ENCODE measurements at places on chromosomes 6 and 20.

DNA sequence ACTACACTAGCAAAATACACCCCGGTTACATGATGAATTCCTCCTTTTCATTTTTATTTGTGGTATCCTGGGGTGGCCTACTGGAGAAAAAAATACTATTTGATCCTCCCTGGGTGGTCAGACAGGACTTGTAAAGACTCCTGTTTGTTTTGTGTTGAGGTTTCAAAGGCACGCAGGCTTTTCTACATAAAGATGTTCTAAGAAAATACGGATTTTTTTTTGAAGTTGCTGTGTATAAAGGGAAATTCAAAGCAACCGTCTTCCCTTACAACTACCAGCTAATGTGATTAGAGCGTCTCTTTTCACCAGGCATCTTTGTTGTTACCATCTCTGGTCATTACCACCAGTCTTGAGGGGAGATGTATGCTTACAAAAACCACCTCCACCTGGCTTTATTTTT, 187.1 kb downstream of the SOX4 start:
- no peak for DNase-seq

- no peak for DNase-seq
These were observed 111.1 kb downstream of the FOXA2 start for GRCh38 chr20:22473293-22473692.

DNA sequence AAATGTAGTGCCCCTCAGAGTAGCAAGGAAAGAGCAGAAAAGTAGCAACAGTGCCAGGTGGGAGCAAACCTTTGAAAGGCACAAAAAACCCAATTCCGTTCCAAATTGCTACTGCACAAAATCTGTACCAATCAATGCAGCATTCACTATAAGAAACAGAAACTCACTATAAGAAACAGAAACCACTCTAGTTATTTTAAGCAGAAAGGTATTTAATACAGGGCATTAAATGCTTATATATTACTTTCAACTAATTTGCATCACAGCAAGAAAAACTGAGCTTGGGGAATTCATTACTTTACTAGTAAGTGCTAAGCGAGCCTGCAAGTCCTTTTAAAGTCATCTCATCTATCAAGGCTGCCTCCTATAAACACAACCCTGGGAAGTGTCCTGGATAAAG, 116.5 kb upstream of the OLIG3 start:
- no peak for DNase-seq

GRCh38 chr20:62739581-62740285, 31.1 kb downstream of the NTSR1 start:
- DNase-seq, result peak; percentile 45

- DNase-seq, result no peak
These were observed 958 bp upstream of the ATP5F1E start for GRCh38 chr20:59033093-59033492.

DNA sequence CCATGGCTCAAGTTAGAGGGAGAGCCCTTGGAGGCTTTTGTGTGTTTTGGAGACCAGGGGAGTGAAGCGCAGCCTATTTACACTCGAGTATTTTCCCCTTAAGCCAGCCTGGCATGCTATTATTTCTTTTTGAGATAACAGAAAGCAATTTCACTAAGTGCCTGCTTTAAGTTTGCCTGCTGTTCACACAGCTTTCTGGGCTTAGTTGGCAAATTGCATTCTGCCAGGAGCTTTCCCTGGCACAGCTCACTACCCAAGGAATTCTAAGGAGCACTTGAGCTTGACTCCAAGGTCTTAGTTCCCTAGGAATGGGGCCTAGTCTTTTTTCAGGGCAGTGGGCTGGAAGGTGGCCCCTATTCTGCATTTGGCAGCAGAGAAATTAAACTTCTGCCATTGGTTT, 19.0 kb upstream of the ASXL1 start:
- no peak for DNase-seq

DNA sequence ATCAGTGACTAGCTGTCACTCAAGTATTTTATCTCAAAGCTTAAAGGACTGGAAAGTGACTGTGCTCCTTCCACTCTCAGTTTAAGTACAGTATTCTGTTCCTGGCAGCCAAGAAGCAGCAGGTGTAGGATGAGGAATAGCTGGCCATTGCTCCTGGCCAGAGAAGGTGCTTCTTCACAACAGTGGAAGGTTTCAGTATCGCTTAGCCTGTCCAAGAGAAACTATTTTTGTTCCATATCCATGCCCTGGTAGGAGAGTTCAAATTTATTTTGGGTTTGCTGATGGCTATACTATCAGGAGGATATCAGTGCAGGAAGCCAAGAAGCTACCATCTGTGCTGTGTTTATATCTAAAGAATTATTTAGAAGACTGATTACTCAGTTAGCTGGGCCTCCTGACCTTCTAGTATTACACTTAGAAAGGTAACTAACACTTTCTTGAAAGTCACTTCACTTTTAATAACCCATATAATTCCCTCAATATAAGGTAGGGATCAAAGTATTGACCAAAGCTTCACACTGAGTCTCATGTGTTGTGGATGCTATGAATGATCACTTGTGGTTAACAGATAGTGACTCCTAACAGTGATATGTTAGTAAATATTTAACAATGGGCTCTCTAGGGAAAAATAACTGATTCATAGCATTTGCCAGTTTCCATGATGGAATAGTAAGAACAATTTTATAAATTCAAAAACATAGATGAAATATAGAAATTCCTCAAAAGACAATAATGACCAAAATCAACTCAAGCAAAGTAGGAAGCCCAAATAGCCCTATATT, 99.9 kb downstream of the AIG1 start:
- no peak for DNase-seq

GRCh38 chr6:158488065-158488464, 71.8 kb upstream of the TMEM181 start:
- DNase-seq, result no peak

DNA sequence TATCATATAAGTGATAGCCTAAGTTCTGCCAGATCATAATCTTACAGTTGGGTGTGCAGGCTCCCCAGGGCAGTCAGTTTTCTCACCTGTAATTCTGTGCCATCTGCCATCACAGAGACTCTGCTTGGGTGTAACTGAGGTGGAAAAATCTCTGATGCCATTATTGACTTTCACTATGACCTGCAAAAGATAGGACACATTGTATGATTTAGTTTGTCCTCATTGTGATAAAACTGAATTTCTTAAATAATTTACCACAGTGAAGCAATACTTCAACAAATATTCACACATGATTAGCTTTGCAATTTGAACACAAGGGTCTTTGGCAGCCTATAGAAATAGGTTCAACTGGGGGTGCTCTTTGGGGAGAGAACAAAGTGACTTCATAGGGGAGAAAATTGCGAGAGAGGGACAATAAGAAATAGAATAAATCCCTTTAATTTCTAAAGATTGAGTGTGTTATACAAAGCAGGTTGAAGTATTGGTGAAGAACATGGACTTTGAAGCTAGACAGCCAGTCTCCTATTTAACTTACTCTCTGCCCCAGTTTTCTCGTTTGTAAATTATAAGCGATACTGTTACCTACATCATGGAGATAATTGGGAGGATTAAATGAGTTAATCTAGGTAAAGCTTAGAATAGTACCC, 27.3 kb downstream of the FAM229B start:
- no peak for DNase-seq

GRCh38 chr20:23161968-23162696, 76.0 kb upstream of the CD93 start:
- peak; percentile 16 for DNase-seq

DNA sequence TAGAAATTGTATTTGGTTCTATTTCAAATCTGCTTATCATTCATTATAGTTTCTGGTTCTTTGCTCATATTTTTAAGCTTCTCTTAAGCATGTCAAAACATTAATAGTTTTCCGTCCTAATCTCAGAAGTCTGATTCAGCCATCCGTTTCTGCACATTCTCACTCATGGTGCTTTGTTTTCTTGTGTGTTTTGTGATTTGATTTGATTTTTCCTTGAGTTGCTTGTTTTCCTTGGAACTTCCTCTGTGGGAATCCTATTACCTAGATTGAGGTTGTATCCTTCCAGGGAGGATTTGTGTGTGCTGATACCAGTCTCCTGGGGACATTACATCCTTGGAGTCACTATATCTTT, 7.9 kb downstream of the SNX9 start:
- DNase-seq, result no peak

- no peak for DNase-seq
These were observed 231.5 kb upstream of the SUPT3H start for GRCh38 chr6:45609141-45609638.

DNA sequence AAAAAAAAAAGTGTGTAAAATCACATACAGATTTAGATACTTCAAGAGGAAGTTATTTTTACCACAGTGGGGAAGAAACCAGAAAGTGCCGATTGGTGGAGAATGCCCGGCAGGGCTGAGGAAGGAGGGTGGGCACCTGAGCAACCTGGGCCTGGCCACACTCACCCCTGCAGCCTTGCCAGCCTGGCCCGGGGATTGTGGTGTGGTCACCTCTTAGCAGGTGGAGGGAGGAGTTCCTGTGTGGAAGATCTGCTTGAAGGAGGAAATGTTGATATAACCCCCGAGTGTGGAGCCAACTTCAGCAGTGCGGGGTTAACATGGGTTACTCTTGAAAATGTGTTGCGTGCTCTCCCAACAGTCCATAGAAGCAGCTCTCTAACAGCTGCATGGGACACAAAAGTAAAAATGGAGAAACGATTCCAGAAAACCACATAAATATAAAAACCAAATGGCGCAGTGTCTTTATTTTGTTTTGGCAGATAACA, 14.7 kb downstream of the UST start:
- peak; percentile 74 for DNase-seq

- no peak for DNase-seq
These were observed 123.2 kb upstream of the NUP153 start for GRCh38 chr6:17829905-17830304.

DNA sequence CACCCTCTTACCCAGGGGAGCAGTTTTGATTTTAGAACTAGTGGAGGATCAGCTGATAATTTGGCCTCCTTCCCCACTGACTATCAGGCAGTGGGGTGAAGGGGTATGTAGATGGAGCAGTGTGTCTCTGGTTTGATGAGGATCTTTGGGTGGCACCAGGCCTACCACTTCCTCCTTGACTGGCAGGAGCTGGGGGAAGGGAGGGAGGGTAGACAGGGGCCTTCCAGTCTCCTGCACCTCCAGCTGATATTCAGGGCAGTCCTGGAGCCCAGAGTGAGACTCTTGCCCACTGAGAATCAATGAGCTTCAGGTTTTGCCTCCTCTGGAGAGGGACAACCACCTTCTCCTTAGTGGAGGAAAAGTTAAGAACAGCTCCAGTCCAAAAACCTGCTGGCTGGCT, 3.2 kb downstream of the DEF6 start:
- DNase-seq, result peak; percentile 70

GRCh38 chr6:45054610-45055009, 273.5 kb upstream of the RUNX2 start:
- DNase-seq, result no peak

- DNase-seq, result no peak
These were observed 207.7 kb downstream of the TBX18 start for GRCh38 chr6:84556541-84557335.

DNA sequence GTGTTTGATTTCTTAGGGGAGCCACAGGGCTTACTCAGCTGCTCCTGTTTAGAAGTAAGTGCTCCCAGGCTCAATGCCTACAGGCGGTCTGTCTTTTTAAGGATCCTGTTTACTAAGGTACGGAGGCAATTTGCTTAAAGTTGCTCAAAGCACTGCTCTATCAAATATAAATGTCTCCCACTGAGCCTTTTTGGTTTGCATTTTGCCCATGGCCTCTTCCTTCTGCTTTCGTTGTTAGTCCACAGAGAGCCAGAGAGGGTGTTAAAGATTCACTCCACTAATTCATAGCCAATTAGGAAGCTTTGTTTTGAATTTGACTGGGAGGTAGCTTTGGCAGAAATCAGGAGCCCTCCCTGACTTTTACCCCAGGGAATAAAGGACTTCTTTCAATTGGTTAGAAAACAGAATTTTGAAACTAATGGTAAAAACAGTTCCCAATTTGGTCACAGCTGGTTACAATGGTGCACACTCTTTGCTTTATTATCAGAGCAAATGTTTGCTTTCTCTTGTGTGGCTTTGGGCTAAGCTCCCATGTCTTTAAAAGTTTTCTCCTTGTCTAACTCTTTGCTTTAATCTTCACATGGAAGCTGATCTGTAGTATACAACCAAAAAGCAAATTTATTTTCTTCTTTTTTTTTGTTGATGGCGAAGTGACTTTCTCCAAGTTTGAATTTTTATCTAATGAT, 126.2 kb downstream of the IMPG1 start:
- no peak for DNase-seq

- DNase-seq, result no peak
These were observed 39.8 kb downstream of the PRR18 start for GRCh38 chr6:166268431-166268830.

GRCh38 chr6:45830441-45831139, 185.1 kb downstream of the CLIC5 start:
- DNase-seq, result peak; percentile 14

GRCh38 chr20:36821964-36822437, 48.4 kb upstream of the DSN1 start:
- no peak for DNase-seq

- no peak for DNase-seq
These were observed 735.6 kb downstream of the RFPL4B start for GRCh38 chr6:113082745-113083144.

GRCh38 chr6:165659945-165660856, 2.8 kb downstream of the PDE10A start:
- DNase-seq, result no peak

GRCh38 chr6:12993283-12993898, 276.8 kb downstream of the PHACTR1 start:
- DNase-seq, result no peak

DNA sequence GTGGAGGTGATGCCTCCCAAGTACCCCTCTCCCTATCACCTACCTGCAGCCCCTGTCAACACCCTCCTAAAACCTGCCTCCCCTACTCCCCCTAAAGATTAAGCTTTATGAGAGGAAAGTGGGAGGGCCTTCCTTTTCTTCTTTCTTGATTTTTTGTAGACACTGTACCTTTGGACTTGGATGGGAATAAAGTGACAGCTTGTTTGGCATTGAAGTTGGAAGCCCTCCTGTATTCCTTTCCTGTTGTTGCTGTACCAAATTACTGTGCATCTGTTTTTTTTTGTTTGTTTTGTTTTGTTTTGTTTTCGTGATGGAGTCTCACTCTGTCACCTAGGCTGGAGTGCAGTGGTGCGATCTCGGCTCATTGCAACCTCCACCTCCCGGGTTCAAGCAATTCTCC, 99.3 kb upstream of the NFATC2 start:
- DNase-seq, result no peak

DNA sequence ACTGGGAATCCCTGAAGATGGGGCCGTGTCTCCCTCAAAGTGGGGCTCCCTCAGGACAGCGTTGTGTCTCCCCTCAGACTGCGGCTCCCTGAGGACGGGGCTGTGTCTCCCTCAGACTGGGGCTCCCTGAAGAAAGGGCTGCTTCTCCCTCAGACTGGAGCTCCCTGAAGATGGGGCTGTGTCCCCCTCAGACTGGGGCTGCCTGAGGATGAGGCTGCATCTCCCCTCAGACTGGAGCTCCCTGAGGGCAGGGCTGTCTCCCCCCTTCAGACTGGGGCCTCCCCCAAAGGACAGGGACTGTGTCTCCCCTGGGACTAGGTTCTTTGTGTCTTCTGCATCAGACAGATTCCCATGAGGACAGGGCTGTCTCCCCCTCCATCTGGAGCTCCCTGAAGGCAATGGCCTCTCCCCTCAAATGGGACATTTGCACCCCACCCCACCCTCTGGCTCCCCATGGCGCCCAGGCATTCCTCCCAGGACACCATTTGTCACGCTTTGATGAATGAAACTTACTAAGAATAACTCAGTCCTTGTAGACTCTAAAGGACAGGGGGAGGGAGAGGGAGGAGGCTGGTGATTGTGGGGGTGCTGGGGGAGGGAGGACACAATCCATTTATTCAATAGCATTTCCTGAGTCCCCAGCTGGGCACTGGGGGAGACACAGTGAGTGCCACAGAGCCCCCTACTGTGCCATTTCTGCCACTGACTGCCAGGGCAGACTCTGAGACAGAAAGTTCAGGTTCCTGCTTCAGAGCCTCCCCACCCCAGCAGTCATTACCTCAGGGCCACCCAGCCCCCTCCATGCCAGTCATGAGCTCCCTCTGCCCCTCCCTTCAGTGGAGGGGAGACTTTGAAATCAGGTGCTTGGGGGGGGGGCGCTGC, 122.4 kb downstream of the MRPL14 start:
- no peak for DNase-seq
